ENCODE measurements at places on chromosomes 2 and 18.

DNA sequence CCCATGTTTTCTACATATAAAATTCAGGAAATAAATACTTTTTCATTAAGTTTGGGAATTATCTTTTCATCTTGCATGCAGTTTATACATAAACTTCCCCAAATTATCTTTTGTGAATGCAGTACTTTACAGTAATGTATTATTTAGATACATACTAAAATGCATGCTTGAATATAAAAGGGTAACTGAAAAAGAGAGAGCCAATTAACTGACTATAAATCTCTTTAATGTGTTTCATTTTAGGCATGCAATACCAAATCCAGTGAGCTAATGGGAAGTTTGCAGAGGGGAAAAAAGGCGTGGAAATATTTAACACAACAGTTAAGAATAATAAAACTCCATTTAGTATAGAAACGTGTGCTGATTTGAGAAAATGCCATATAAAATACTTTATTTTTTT, 39.2 kb downstream of the COL4A4 start:
- peaks cover 31% of the 10 kb centered on the region for H3K4me1 ChIP-seq
- H3K4me3 ChIP-seq = no peak overlapping the region
- no peaks in the 10 kb centered on the region for H3K36me3 ChIP-seq
- DNase-seq = no peak

DNA sequence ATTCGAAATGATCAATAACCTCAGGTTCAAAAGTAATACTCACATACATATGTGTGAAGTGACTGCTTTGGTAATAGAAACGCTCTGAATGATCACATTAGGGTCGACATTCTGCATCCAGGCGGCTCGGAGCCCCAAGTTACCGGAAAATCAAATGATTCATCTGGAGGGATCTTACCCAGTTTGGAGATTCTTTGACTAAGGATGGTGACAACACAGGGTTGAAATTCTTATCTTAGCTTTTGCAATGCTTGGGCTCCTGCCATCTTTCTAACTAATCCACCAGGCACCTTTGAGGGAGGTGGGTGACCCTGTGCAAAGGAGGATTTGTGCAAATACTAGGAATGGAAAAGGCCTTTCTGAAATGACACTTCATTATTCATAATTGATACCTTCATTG, 10.8 kb downstream of the GBX2 start:
- no peak overlapping the region for H3K4me3 ChIP-seq
- DNase-seq = no peak
- H3K27me3 ChIP-seq = peaks cover 72% of the 10 kb centered on the region
- H3K27ac ChIP-seq = no peak overlapping the region
- peaks cover 13% of the 10 kb centered on the region for H3K36me3 ChIP-seq

GRCh38 chr2:222882484-222882928, 21.7 kb downstream of the ACSL3 start:
- peaks cover 34% of the 10 kb centered on the region for H3K4me1 ChIP-seq
- peaks cover 35% of the 10 kb centered on the region for H3K36me3 ChIP-seq

- no peaks in the 10 kb centered on the region for H3K4me1 ChIP-seq
- H3K4me3 ChIP-seq = no peak overlapping the region
- peaks cover 4% of the 10 kb centered on the region for H3K27me3 ChIP-seq
Measured at GRCh38 chr2:130930740-130931659, 94.3 kb downstream of the ARHGEF4 start.

- no peak overlapping the region for H3K4me3 ChIP-seq
- H3K36me3 ChIP-seq = no peaks in the 10 kb centered on the region
- no peaks in the 10 kb centered on the region for H3K27me3 ChIP-seq
- H3K4me1 ChIP-seq = no peaks in the 10 kb centered on the region
- DNase-seq = no peak
Measured at GRCh38 chr2:185063761-185064160, 465.4 kb downstream of the ZNF804A start.

DNA sequence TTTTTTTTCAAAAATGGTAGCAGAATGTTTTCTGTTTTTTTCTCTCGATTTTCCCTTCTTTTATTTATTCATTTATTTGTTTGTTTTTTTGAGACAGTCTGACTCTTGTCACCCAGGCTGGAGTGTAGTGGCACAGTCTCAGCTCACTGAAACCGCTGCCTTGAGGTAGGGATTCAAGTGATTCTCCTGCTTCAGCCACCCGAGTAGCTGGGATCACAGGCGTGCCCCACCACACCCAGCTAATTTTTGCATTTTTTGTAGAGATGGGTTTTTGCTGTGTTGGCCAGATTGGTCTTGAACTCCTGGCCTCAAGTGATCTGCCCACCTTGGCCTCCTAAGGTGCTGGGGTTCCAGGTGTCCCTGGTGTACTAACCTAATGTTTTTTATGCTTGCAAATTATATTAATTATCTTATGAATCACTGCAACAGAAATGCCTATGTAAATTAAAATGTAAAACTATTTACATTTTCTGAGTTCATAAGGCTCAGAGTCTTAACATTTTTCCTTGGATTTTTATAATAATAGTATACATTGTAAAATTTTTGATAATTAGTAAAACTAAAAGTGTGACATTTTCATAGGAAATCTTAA, 19.2 kb downstream of the MTA3 start:
- no peak for DNase-seq
- H3K4me3 ChIP-seq = no peak overlapping the region
- H3K36me3 ChIP-seq = peaks cover 78% of the 10 kb centered on the region
- no peak overlapping the region for H3K27ac ChIP-seq
- no peaks in the 10 kb centered on the region for H3K4me1 ChIP-seq
- peaks cover 3% of the 10 kb centered on the region for H3K27me3 ChIP-seq
